Tracheal epithelial cell (primary cell): ENCODE measurements at places on chromosomes 3 and 15. TPM values are rescaled to one million over a fixed set of nuclear protein-coding genes. Genes with fewer than 3 reads are reported as not detected.

SLC28A1 gene
- total RNA-seq: not detected in 2 replicates

TERC gene
- 807 and 1,776 TPM in 2 replicates for total RNA-seq

MYLK gene
- 8.7 and 41.4 TPM in 2 replicates for total RNA-seq

VIPR1 gene
- 3.4 and 7.9 TPM in 2 replicates for total RNA-seq

CHST2 gene
- total RNA-seq: 2.1 and 38.3 TPM in 2 replicates

PAQR5 gene
- 0.21 and 14.5 TPM in 2 replicates for total RNA-seq

MCCC1 gene
- 12.5 and 15.8 TPM in 2 replicates for total RNA-seq

SLC38A3 gene
- not detected in 2 replicates for total RNA-seq

SMCO1 gene
- total RNA-seq: 0.24 TPM in 1 of 2 replicates, not detected in the other

CDC25A gene
- 3.8 and 4.3 TPM in 2 replicates for total RNA-seq

HCN4 gene
- under 0.01 TPM in 1 of 2 replicates, not detected in the other for total RNA-seq

GOLGA6A gene
- total RNA-seq: not detected in 2 replicates

KBTBD13 gene
- under 0.01 TPM in 1 of 2 replicates, not detected in the other for total RNA-seq

KAT2B gene
- 3.4 and 7.2 TPM in 2 replicates for total RNA-seq

RBPMS2 gene
- not detected in 2 replicates for total RNA-seq
